OCI-LY7 (cell line): ENCODE measurements at places on chromosomes 6 and 20. TPM values are rescaled to one million over a fixed set of nuclear protein-coding genes. Genes with fewer than 3 reads are reported as not detected.
A peak's percentile ranks its signal among the peaks of the same experiment; 100 is the strongest.

Gene KPNA5
- 12.6 and 14.6 TPM in 2 replicates for total RNA-seq

Gene ZBTB46
- 0.67 and 1.1 TPM in 2 replicates for total RNA-seq

Gene MAK
- 0.10 and 0.18 TPM in 2 replicates for total RNA-seq

Gene PAK5
- total RNA-seq = not detected in 2 replicates

DNA sequence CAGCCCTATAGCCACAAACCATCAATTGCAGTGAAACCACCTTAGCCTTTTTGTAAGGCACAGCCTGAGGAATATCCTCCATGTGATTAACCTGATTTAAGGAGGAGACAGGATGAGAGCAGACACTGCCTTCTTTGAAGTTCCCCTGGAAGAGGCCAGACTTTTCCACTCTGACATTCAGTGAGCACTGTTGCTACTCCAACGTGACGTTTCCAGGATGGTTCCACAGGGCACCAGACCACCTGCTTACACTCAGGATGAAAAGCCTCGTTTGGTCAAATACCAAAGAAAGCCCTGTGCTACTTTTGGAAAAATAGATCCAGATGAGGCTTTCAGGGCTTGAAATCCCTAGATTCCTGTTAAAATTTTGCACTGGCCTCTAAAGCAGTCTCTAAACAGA lies 1102.1 kb upstream of the FLRT3 start:
- no peak for DNase-seq

DNA sequence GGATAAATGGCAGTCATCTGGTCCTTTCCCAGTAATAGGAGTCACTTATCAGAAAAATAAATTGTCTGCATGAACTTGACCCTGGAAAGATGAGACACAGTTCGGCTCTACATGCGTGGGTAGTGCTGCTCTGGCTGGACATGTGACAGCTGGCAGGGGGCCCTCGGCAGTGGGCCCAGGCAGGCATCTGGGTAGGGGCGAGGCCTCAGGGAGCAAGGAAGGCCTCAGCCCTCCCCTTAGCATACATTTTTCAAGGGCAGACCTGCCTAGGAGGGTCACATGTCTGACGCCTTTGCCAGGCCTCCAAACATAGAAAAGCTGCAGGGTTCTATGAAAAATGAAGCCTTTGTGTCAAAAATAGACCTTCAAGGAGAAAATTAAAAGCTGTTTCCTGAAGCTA lies 12.8 kb upstream of the ILRUN start:
- DNase-seq = no peak

DNA sequence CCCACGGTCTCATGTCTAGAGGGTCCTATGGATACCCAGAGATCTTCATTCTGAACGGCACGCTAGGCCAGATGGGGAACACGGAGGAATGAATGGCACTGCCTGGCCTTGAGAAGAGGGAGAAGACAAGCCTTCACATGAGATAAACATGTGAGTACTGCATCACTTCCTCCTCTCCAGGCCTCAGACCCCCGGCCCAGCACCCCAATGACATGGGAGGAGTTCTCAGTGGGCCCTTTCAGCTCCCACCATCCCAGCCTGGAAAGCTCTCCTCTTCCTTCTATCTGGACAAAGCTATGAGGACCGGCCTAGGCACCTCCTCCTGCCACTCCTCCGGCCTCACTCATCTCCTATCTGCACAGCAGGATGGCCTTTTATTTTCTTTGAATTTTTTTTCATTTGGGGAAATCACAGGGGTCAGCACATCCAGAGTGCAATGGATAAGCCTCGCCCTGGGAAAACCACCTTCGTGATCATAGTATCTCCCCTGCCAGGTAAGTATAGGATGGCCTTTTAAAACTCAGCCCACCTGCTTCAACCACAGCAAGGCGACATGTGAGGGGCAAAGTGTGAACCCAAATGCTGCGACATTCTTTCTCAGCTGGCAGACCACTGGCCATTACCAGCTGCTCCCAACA lies 39.2 kb upstream of the CDKN1A start:
- no peak for DNase-seq

GRCh38 chr6:79422666-79423065 lies 114.6 kb downstream of the LCA5 start:
- no peak for DNase-seq

DNA sequence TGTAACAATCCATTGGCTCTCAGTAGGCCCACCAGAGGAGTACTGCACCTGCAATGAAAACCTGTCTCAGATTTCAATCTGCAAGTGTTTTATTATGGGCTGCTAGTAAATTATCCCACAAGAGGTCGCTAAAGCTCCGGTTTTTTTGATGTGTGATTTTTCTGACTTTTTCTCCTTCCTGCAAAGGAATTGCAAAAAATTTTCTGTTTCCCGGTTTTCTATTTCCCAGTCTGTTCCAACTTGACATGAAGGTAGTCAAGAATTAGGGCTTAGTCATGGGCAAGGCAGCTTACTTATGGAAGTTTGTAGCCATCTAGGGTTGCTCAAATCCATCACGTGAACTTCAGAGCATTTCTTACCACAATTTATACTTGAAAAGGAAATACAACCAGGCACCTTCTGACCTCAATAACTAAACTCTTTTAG lies 38.5 kb upstream of the AHI1 start:
- peak; percentile 52 for DNase-seq
